Endothelial cell (in vitro differentiated cells): ENCODE measurements at places on chromosomes 4 and X.

DNA sequence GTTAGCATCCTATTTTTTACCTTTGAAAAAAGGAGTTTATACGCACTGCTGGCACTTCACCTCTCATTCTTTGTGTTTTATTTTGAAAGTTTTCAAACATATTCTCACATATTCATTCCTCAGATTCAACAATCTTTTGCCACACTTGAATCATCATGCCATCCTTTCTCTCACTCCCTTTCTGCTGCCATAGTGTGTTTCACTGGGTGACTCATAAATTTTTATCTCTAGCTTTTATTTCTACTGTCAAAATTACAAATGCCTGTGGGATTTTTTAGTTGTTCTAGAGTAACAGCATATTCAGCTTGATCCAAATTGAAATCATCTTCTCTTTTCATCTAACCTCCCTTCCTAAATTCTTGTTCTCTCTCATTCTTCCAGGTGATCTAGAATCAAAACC is 28.0 kb downstream of the MFSD8 start:
- DNase-seq: no peak

- peak; percentile 24 for DNase-seq
Measured at GRCh38 chr4:153257151-153257620, 52.9 kb downstream of the TRIM2 start.

- peak; percentile 35 for DNase-seq
Measured at GRCh38 chrX:373641-374471, 12.9 kb downstream of the PPP2R3B start.

- no peak for DNase-seq
Measured at GRCh38 chr4:53764761-53765490, 173.6 kb upstream of the LNX1 start.

- DNase-seq: no peak
Measured at GRCh38 chr4:137124278-137124932, 407.9 kb downstream of the PCDH18 start.

GRCh38 chrX:63400340-63400739 is 49.2 kb upstream of the SPIN4 start:
- no peak for DNase-seq

- peak; percentile 63 for DNase-seq
Measured at GRCh38 chr4:47031011-47031678, at the start of gene GABRB1. Gene GABRB1, plus strand, starts transcription at chr4:47031567.

DNA sequence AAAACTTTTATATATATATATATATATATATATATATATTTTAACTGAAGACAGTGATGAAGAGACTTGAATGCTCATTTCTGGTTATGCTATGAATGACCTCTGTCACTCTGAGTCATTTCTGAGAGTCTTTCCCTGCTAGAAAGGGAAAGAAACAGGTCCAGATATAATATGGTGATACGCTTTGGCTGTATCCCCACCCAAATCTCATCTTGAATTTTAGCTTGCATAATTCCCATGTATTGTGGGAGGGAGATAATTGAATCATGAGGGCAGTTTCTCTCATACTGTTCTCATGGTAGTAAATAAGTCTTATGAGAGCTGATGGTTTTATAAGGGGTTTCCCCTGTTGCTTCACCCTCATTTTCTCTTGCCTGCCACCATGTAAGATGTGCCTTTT is 254.1 kb upstream of the IGFBP7 start:
- DNase-seq: no peak

- no peak for DNase-seq
Measured at GRCh38 chr4:99868126-99868596, 26.1 kb downstream of the LAMTOR3 start.

DNA sequence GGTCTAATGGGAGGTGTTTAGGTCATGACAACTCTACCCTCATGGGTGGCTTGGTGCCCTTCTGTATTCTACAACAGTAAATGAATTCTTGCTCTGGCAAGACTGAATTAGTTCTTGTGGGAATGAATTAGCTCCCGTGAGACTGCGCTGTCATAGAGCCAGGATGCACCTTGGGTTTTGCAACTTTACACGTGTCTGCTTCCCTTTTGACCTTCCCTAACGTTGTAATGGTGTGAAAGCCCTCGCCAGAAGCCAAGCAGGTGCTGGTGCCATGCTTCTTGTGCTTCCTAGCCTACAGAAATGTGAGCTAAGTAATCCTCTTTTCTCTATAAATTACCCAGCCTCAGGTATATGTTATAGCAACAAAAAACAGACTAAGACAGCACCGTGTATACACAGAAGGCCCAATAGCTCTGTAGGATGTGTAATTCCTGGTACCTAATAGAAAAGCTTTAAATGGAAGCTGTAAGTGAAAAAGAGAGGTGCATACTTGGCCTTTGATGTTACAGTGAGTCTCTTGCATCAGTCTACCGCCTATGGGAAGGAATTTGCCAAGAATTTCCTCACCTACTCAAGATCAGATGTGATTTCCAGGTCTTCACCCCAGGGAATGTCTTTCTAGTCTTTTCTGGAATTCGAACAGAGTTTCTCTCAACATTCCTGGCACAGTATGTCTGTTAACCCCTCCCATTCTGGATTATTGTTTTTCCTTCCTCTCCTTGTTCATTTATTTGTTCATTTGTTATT is 3.2 kb upstream of the ENPEP start:
- DNase-seq: no peak

GRCh38 chr4:70705183-70706043 is 16.4 kb upstream of the RUFY3 start:
- peak; percentile 58 for DNase-seq

- no peak for DNase-seq
Measured at GRCh38 chr4:187378441-187378840, 617.1 kb upstream of the ZFP42 start.

GRCh38 chr4:187504974-187505797 is 490.4 kb upstream of the ZFP42 start:
- peak; percentile 49 for DNase-seq

DNA sequence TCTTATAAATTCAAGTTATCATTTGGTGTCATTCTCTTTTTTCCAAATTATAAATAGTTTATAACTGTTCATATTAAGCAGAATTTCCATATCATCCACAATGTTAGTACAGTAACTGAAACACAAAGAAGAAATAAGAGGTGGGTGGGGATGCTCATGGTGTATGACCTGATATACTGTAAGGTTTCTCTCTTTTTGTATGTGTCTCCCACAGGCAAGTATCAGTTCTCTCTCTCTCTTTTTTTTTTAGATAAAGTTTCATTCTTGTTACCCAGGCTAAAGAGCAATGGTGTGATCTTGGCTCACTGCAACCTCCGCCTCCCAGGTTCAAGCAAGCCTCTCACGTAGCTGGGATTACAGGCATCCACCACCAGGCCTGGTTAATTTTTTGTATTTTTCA is 43.7 kb upstream of the UGT2A3 start:
- DNase-seq: no peak

- no peak for DNase-seq
Measured at GRCh38 chr4:25437926-25438325, 60.9 kb downstream of the ANAPC4 start.

DNA sequence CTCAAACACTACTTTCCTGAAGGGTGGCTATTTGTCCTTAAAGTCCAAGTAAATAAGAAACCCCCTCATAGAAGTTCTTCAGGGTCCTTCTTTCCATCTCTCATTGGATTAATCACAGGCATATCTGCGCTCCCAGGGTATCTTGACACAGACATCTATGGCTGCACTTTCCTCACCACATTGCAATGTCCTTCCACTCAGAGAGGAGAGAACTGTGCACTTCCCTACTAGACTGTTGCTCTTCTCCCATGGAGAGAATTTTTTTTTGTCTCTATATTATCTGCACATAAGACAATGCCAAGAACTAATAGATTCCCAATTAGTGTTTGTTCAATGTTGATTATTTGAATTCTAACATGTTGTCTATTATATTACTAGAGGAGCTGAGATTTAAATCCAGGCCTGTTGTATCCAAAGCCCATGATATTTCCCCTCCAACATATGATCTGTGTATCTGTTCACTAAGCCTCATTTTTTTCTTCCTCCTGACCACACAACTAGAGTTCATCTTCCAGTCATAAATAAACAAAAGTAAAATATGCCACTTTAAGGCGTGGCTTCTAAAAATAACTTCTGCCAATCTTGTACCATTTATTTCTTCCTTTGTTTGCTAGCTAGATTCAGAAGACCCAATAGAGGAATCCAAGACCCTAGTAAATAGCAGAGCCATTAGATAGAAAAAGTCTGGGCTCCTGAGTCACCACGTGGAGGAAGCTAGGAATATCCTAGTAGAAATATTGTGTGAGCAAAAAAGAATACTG is 61.5 kb upstream of the FAM241A start:
- no peak for DNase-seq

- no peak for DNase-seq
Measured at GRCh38 chrX:52933976-52934703, 24.2 kb downstream of the FAM156A start.

GRCh38 chr4:122889726-122890125 is 32.7 kb downstream of the NUDT6 start:
- no peak for DNase-seq

- no peak for DNase-seq
Measured at GRCh38 chr4:53088152-53088551, 226.0 kb downstream of the RASL11B start.

GRCh38 chr4:106246441-106246840 is 69.6 kb downstream of the TBCK start:
- no peak for DNase-seq

- no peak for DNase-seq
Measured at GRCh38 chr4:6288871-6289270, 19.2 kb downstream of the WFS1 start.

GRCh38 chr4:181949704-181950312 is 293.4 kb upstream of the TENM3 start:
- no peak for DNase-seq

- DNase-seq: no peak
Measured at GRCh38 chr4:172995161-172995560, 173.4 kb upstream of the GALNT7 start.

DNA sequence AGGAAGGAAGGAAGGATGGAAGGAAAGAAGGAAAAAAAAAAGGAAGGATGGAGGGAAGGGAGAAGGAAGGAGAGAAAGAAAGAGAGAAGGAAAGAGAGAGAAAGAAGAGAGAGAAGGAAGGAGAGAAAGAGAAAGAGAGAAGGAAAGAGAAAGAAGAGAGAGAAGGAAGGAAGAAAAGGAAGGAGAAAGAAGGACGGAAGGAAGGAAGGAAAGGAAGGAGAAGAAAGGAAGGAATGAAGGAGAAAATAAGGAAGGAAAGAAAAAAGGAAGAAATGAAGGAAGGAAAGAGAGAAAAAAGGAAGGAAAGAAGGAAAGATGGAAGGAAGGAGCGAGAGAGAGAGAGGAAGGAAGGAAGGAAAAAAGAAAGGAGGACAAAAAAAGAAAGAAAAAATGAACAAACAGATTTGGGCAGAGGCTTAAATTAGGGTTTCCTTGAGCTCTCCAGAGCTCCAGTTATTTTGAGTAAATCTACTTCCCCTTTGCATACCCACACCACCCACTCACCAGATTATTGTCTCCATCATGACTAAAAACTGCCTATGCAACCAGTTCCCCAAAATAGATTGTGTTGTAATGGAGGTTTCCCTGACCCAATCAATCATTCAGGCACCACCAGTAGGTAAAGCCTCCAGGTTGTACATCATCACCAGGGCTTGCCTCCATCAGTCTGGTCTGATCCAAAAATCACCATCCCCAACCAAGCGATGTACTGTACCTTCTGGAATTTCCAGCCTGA is 1722.9 kb upstream of the PCDH10 start:
- no peak for DNase-seq

GRCh38 chr4:141348125-141348524 is 127.4 kb downstream of the ZNF330 start:
- no peak for DNase-seq

DNA sequence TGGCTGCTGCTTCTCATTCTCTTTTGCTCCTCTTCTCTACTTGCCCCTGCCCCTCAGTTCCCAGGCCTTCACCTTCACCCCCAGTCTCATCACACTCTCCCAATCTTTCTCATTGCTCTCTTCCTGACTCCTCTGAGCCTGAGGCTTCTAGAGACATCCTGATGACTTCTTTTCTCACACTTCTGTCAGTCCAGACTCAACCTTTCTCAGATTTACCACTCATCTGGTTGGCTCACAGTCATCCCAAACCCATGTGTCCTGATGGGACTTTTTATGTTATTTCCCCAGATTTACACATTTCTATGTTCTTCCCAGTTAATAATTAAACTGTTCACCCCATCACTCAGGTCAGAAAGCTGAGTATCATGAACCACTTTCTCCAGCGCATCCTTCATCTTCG is 68.0 kb downstream of the TMA16 start:
- DNase-seq: no peak

- DNase-seq: no peak
Measured at GRCh38 chr4:16642897-16643296, 255.5 kb downstream of the LDB2 start.

DNA sequence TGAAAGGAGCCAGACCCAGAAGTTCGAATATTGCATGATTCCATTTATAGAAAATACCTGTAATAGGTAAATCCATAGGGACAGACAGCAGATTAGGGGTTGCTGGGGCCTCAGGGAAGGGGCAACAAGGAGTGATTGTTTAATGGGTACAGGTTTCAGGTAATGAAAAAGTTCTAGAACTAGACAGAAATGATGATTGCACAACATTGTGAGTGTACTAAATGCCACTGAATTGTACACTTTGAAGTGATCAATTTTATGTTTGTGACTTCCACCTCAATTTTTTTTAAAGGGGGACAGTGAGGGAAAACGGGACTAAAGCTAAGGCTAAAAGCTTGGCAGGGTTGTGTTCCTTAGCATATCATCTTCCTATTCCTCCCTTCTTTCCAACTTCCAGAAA is 23.5 kb downstream of the ZBTB33 start:
- no peak for DNase-seq

DNA sequence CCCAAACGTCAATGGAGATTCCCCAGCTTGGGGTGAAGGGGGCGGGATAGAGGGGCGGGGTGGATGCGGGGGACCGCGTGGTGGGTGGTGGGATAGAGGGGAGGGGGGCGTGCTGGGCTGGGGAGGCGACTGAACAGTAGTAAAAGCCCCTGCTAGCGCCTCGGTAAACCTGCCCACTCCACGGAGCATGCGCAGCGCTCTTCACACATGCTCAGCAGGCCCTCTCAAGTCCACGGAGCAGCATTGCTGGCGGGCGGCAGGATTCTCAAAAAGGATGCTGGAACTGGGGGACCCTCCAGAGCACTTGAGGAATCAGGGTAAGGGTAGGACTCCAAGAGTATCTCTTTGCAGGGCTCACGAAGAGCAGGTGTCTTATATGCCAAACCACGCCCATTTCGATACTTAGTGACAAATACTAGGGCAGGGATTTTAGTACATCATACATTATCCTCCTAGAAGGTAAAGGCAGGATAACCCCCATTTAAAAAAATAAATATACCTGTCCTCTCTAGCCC is 378 bp upstream of the RPS6KA6 start:
- peak; percentile 53 for DNase-seq

- DNase-seq: no peak
Measured at GRCh38 chr4:168475745-168476144, 4.5 kb downstream of the DDX60L start.

DNA sequence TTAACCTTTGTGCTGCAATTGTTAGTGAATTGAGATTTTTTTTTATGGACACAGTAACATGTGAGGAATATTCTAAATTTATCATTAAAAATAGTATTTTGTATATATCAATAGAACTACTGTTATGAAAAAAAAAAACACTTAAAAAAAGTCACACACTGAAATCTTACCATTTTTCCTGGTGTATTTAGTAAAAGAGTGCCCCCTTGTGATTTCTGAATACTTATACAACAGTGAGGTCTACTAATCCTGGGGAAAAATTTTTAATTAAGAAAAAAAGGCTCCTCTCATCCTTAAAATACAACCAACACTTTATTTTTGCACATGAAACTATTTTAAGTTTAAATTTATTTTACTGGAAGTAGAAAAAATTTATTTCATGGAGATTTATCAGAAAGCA is 56.4 kb upstream of the SPOCK3 start:
- no peak for DNase-seq

- DNase-seq: no peak
Measured at GRCh38 chr4:84379917-84380641, 119.0 kb downstream of the NKX6-1 start.

- no peak for DNase-seq
Measured at GRCh38 chrX:37776987-37777325, 2.9 kb upstream of the CYBB start.
